ENCODE measurements at places on chromosomes 1 and 21.

DNA sequence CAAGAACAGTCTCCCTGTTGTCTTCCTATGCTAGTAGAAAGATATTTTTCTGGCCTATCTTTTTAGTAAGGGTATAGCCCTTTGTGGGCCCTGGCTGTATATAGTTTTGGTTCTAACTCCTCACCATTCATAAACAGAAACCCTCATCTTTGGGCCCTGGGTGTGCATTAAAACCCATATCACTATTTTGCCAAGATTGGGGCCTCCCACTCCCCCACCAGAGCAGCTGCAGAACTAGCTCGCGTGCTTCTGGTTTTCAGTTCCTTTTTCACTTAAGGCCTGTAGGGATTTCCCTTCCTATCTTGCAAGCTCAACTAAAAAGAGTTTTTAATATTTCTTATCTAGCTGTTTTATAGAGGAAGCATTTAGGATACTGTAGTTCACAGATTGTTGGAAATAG lies 106.4 kb downstream of the RGL1 start:
- DNase-seq = no peak

DNA sequence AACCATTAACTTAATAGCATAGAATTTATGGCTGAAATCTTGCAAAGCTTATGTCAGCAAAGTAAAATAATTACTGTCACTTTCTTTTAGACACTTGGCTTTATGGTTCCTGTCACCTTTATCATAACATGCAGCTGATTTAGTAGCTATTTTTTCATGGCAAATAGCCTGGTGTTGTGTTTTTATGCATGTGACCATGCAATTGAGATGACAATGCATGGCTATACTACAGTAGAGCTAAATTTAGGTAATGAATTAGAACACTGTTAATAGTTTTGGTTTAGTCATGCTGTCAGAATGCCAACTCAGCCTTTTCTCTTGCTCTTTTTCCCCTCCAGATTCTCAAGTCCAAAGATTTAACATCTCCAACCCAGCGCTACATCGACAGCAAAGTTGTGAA lies 88.6 kb downstream of the TGFB2 start:
- no peak for DNase-seq

GRCh38 chr1:163399976-163400601 lies 78.3 kb downstream of the NUF2 start:
- DNase-seq = no peak

DNA sequence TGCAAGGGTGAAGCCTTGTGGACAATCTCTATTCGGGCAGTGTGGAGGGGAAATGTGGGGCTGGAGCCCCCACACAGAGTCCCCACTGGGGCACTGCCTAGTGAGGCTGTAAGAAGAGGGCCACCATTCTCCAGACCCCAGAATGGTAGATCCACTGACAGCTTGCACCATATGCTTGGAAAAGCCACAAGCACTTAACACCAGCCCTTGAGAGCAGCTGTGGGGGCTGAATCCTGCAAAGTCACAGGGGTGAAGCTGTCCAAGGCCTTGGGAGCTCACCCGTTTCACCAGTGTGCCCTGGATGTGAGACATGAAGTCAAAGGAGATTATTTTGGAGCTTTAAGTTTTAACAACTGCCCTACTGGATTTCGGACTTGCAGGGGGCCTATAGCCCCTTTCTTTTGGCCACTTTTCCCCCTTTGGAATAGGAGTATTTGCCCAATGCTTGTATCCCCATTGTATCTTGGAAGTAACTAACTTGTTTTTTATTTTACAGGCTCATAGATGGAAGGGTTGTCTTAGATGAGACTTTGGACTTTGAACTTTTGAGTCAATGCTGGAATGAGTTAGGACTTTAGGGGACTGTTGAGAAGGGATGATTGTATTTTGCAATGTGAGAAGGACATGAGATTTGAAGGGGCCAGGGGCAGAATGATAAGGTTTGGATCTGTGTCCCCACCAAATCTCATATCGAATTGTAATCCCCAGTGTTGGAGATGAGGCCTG lies 16.3 kb upstream of the COL6A1 start:
- no peak for DNase-seq

GRCh38 chr1:179879797-179880196 lies 2.2 kb upstream of the TOR1AIP2 start:
- DNase-seq = no peak

DNA sequence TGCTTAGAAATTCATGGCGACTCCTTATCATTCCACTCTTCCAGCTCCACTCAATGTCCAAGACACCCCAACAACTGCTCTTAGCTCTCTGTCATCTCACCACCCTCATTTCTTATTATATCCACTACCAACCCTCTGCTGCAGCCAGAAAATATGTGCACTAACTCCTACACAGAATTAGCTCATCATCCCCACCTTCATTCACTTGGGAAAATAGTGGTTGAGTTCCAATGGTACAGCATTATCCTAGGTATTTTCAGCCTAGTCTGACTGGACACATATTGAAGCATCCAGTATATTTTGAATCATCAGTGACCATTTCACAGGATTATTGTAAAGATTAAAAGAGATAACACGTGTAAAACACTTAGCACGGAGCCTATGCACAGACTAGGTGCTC lies 16.7 kb upstream of the VSIG8 start:
- DNase-seq = no peak

GRCh38 chr21:15669247-15669646 lies 60.5 kb upstream of the USP25 start:
- no peak for DNase-seq

DNA sequence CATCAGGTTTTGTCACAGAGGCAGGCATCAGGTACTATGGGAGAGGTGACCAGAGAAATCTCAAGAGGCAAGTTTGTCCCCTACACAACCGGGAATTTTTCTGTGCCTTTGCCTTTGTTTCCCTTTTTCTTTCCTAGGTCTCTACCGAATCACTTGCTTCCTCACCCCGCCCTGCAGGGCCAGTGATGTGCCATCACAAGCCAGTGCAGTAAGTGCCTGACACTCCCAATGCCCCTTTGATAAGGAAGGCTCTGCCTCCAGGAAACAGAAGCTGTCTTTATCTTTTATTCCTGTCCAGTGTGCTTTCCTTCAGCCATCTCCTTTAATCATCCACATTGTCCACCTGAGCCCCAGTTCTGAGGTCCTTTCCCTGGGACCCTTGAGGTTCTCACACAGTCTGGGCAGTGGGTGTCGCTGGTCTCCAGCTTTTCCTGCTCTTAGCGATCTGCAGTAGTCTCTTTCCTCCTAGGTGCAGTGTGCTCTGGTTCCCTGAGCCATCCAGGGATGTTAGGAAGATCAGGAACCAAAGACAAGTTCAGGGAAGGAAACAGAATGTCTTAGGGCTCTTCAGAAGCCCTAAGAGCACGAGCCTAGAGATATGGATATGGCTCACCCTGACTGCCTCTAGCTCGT lies 36.6 kb downstream of the GJA5 start:
- no peak for DNase-seq

DNA sequence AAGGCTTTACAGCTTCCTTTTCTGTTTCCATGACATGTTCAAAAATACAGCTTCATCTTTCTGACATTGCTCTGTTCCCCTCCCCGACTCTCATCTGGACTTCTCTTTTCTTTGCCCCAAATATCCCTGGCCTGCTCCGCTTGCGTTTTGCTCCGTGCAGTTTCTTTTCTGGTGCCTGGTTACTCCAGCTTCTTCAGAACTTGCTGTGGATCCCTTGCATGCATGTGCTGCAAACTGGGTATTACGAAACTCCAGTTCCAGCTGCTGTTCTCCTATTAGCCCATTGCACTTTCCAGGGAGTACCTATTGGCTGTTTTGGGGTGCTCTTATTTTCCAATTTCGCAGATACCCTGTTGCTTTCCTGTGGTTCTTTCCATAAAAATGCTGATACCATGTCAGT lies 9.9 kb upstream of the NDC1 start:
- no peak for DNase-seq

DNA sequence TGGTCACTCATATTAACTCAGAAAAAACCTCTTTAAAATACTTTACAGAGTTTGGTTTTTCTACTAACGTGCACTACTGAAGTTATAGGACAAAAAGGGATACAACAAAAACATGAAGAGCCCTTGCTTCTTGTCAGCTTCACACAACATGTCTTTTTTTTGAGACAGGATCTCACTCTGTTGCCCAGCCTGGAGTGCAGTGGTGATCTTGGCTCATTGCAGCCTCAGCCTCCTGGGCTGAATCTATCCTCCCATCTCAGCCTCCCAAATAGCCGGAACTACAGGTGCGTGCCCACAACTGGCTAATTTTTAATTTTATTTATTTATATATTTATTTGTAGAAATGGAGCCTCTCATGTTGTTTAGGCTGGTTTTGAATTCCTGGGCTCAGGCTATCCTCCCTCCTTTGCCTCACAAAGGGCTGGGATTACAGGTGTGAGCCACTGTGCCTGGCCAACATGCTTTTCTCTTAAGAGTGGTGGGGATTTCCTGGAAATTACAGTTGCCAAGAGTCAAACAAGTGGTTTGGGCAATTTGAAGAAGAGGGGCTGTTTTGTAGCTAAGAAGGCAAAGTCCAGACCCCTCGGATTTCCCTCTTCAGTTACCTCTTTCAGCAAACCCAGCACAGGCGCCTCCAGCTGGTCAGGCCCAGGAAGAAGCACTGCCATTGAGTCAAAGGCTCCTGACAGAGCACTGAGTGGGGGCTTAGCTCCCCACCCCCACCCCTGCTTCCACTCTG lies 6.4 kb upstream of the SMPDL3B start:
- DNase-seq = no peak

GRCh38 chr1:97853221-97853620 lies 67.6 kb downstream of the DPYD start:
- DNase-seq = no peak

DNA sequence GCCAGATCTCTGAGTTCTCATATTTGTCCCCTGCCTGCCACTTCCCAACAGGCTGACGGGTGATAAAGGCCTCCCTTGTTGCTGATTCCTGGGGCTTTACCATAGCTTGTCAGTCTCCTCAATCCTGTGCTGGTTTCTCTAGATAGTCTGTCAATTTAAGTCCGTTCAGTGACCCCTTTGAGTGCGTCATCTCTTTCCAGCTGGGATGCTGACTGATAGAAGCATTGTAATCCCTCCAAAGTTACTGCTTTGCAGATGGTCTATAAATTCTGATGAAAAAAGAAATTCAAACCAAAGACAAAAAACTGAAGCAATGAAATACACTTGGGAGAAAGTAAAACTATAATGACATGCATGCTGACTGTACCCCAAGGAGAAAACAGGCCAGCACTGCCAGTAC lies 28.3 kb downstream of the RHOU start:
- DNase-seq = no peak

DNA sequence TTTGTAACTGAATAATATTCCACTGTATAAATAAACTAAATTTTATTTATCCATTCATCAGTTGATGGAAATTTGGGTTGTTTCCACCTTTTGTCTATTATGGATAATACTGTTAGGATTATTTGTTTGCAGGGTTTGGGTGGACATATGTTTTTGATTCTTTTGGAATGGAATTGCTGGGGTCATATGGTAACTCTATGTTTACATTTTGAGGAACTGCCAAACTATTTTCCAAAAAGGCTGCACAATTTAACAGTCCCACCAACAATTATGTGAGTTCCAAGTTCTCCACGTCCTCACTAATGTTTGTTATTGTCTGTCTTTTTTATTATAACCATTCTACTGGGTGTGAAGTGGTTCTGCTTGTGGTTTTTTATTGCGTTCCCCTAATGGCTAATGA lies 4.3 kb upstream of the SERBP1 start:
- DNase-seq = no peak

DNA sequence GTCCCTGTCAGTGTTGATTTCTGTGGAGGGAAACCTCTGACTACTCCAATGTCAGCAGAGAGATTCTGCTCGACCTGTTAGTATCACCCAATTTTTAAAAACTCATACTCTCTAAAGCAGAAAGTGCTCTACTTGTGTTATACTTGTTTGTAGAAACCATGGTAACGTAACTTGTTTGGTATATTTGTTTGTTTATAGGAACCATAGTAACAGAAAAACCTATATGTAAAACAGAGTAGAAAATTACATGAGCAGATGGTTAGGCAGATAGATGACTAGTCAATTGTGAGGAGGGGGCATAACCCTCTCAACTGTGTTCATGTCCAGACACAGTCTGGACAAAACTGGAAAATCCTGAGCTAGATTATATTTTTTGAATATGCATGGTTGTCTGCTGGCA lies 6.7 kb downstream of the TRIM45 start:
- DNase-seq = no peak

- DNase-seq = no peak
These were observed 203.7 kb downstream of the PLA2G4A start for GRCh38 chr1:187032316-187032981.

DNA sequence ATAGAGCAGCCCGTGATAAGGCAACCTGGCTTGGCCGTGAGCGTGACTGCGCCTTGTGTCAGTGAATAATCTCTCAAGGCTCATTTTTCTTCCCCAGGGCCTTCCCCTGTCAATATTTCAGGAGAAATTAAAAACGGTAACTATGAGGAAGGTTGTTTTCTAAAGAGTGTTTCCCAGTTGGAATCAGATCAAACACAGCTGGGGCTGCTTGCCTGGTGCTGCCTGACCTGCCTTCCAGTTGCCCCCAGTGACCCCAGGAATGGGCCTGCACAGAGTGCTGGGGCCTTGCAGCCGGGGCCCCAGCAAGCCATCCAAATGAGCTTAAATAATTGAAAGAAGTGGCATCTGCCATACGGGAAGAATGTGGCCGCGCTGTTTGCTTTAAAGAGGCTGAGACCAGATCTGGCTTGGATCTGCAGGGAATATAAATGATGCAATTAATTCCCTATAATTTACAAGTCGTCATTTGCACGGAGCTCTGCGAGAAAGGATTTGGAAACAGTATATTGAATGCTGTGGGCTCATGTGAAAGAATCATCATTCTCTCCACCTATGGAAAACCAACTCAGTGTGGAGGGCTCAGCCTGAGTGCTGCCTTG lies 203.9 kb downstream of the C1orf94 start:
- no peak for DNase-seq

DNA sequence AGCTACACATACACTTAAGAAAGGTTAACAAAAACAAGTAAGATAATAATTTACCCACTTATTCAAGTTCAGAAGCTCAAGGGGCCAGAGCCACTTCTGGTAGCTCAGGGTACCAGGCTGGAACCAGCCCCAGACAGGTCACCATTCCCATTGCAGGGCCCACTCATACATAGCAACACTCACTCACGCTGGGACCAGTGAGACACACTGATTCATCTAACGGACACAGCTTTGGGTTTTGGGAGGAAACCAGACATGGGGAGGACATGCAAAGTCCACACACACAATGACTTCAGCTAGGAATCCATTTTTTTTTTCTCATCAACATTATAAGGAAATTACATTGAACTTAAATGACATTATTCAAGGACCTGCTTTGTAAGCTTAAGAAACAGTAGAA lies 169.1 kb downstream of the ZC3H11B start:
- DNase-seq = no peak

- DNase-seq = no peak
These were observed 17.7 kb downstream of the RAB7B start for GRCh38 chr1:205985330-205986005.

- no peak for DNase-seq
These were observed 207.5 kb downstream of the MATN1 start for GRCh38 chr1:30515755-30516484.

GRCh38 chr1:8448911-8449661 lies 131.2 kb downstream of the SLC45A1 start:
- no peak for DNase-seq

GRCh38 chr1:2611031-2611501 lies 21.8 kb downstream of the MMEL1 start:
- DNase-seq = no peak
